ENCODE measurements at places on chromosomes 13 and 19. TPM values are rescaled to one million over a fixed set of nuclear protein-coding genes. Genes with fewer than 3 reads are reported as not detected.

DNA sequence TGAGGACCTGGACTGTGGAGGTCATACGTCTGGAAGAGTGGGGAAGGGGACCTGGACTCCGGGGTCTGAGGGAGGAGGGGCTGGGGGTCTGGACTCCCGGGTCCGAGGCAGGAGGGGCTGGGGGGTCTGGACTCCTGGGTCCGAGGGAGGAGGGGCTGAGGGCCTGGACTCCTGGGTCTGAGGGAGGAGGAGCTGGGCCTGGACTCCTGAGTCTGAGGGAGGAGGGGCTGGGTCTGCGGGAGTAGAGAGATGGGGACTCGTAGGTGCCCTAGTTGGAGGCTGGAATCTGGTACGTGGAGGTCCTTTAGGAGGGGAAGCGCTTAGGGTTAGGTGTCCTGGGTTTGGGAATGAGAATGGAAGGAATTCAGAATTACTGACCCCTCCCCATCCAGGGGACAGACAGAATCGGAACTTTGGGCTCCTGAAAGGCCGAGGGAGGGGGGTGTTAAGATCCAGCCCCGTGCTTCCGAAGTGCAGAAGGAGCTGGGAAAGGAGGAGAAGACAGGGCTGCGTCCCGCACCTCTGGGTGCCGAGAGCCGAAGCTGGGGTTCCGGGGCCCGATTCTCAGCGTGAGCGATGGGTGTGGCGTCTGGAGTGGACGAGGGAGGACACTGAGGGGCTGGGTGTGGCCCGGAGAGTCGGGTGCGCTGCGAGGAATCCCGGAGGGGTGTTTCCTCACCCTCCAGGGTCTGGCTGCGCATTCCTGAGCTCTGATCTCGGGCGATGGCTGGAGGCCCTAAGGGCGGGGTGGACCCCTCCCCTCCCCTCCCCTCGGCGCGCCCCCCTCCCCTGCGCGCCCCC lies 608 bp downstream of the MYADM start:
- DNase-seq, result no peak

- no peak for DNase-seq
Measured at GRCh38 chr13:77489566-77490337, 45.8 kb upstream of the SCEL start.

- no peak for DNase-seq
Measured at GRCh38 chr13:110949628-110950027, 34.8 kb upstream of the ANKRD10 start.

- no peak for DNase-seq
Measured at GRCh38 chr13:102620516-102620915, 23.7 kb downstream of the TPP2 start.

The LIM2 gene
- total RNA-seq, result not detected

The SHISA7 gene
- not detected for total RNA-seq

The KANK3 gene
- 18.4 TPM for total RNA-seq
